ENCODE measurements at places on chromosomes 4 and X.
A peak's percentile ranks its signal among the peaks of the same experiment; 100 is the strongest.

DNA sequence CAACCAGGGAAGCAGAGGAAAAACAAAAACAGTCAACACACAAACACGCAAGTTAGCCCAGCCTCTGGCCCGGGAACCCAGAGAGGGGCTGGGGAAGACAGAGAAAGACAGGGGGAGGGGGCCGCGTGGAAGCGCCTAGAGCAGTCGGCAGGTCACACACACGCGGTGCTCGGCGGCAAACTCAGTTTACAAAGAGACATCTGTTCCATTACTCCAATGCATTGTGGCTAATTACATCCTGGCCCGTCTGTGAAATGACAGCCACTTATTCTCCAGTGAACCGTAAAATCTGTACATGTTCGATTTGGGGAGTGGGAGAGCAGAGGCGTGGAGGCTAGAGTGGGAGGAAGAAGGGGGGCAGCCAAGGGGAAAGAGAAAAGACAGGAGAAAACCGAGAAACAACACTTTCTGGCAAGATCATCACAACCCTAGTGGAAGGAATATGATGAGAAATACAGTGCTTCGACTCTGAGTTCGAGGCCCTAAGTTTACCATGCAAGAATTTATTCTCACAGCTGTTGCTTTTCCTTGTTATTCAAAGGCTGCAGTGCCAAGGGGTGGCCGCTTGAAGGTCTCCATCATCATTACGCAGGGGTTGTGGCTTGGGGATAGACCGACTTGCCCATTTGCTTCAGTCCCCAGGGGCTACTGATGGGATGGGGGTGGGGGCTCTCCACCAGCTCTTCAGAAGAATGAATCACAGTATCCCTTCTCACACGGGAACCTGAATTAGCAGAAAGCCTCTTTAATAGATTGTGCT, 167.7 kb downstream of the MGST2 start:
- DNase-seq = no peak

GRCh38 chr4:106624671-106625070, 256.1 kb upstream of the GIMD1 start:
- no peak for DNase-seq

GRCh38 chr4:143281507-143282190, 55.0 kb upstream of the GAB1 start:
- DNase-seq = peak; percentile 42

GRCh38 chrX:138026211-138026610, 460.3 kb downstream of the ZIC3 start:
- DNase-seq = no peak

- DNase-seq = no peak
Measured at GRCh38 chrX:129714581-129714980, 24.2 kb upstream of the XPNPEP2 start.

Data from fibroblast of villous mesenchyme (primary cell).